Stimulated activated CD8-positive, alpha-beta memory T cell treated with anti-CD3 and anti-CD28 coated beads, Interleukin-4, amount 100 ng/mL, for 24 hours (primary cell): ENCODE measurements at places on chromosomes 6 and 20.

DNA sequence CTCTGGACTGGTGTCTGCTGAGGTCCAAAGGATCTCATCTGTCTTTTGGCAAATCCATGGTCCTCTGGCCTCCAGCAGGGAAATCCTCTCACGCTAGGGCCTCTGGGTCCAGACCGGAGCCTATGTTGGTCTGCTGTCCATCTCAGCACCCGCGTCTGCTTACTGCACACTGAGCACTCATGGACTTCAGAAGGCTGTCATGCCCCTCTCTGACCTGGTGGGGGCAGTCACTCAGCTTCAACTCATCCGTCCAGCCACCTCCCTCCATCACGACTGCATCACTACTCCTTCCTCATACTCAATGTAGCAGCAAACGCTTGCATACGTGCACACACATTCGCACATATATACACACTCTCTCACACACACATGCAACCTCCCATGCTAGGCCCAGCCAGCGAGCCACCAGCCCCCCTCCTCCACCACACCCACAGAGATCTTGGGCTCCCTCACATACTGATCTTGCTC, 33.3 kb downstream of the GABRR2 start:
- DNase-seq, result no peak

DNA sequence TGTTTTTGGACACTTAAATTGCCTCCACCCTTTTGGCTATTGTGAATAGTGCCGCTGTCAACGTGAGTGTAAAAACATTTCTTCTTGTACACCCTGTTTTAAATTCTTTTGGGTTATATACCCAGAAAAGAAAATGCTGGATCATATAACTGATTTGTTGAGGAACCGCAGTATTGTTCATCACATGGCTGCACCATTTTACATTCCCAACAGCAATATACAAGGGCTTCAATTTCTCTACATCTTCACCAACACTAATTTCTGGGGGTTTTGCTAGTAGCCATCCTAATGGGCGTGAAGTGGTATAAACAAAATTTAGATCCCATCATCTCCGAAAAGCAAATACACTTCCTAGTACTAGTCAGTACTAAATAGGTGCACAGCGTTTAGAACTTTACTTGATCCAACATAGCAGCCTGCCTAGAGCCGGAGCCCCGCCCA, 579 bp upstream of the BPHL start:
- DNase-seq, result no peak

DNA sequence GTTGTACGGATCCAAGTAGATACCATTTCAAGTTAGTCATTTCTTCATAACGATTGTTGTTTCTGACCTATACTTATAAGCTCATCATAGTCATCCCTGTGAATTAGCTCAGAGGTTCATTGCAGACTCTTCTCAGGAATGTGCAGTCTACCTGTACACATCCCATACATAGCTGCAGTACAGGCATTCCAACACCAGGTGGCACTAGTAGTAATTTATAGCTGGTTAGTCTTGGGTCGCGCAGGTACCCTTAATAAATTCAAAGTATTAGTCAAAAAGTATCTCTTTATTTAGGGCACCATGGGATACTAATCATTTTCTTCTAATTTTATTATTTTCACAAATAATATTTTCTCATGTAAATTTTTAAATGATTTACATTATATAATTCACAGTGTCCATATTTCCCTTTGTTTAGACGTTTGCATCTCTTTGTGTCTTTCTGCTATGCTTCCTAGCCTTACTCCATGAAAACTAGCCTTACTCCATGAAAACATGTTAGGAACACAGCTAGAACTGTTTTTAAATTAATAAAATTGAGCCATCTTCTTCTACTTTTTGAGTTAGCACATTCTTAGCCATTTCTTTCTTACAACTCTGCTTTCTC, 128.6 kb upstream of the FAM83B start:
- DNase-seq, result peak; percentile 5

DNA sequence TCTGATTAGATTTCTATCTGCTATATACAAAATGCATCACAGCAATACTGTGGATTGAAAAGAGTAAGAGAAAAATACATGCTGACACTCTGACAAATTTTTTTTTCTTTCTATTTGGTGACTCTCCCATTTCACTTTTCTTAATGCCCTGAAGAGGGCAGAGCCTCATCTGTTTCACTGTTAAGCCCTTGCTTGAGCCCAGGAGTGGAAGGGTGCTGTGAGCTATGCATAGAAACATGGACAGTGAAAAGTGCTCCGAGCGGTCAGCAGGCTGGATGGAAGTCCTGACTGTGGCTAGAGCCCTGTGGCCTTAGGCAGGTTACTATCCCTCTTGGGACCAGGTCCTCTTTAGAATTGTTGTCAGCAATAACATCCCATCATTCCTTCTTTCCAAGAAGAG, 17.4 kb upstream of the CSE1L start:
- no peak for DNase-seq

- no peak for DNase-seq
Observed at GRCh38 chr6:15512126-15512525, 150.7 kb downstream of the DTNBP1 start.
